CD4-positive, alpha-beta T cell treated with Interleukin-12 subunit alpha and Interleukin-12 subunit beta, for 1 hour (primary cell): ENCODE measurements at places on chromosomes 5 and 9.
A peak's percentile ranks its signal among the peaks of the same experiment; 100 is the strongest.

- no peak for DNase-seq
Observed at GRCh38 chr5:177433658-177434217, 7.3 kb downstream of the GRK6 start.

GRCh38 chr5:10254686-10255085 is 4.6 kb downstream of the CCT5 start:
- DNase-seq: no peak

GRCh38 chr9:15286161-15286821 is 20.7 kb downstream of the TTC39B start:
- no peak for DNase-seq

GRCh38 chr9:15287309-15287708 is 19.7 kb downstream of the TTC39B start:
- DNase-seq: no peak

- no peak for DNase-seq
Observed at GRCh38 chr9:100219347-100219746, 120.3 kb downstream of the INVS start.

- DNase-seq: no peak
Observed at GRCh38 chr9:21265421-21266189, 25.8 kb upstream of the IFNA14 start.

GRCh38 chr5:155562158-155562557 is 548.6 kb downstream of the KIF4B start:
- no peak for DNase-seq

- peak; percentile 36 for DNase-seq
Observed at GRCh38 chr9:107239474-107239873, 43.6 kb upstream of the RAD23B start.

GRCh38 chr5:146794326-146795029 is 84.1 kb downstream of the PPP2R2B start:
- no peak for DNase-seq

GRCh38 chr9:121452085-121452484 is 47.6 kb downstream of the GGTA1 start:
- no peak for DNase-seq

GRCh38 chr5:149598966-149599365 is 17.7 kb downstream of the ARHGEF37 start:
- no peak for DNase-seq

GRCh38 chr5:30505014-30505886 is 688.2 kb upstream of the CDH6 start:
- no peak for DNase-seq

GRCh38 chr9:14608540-14608939 is 84.7 kb downstream of the ZDHHC21 start:
- no peak for DNase-seq

DNA sequence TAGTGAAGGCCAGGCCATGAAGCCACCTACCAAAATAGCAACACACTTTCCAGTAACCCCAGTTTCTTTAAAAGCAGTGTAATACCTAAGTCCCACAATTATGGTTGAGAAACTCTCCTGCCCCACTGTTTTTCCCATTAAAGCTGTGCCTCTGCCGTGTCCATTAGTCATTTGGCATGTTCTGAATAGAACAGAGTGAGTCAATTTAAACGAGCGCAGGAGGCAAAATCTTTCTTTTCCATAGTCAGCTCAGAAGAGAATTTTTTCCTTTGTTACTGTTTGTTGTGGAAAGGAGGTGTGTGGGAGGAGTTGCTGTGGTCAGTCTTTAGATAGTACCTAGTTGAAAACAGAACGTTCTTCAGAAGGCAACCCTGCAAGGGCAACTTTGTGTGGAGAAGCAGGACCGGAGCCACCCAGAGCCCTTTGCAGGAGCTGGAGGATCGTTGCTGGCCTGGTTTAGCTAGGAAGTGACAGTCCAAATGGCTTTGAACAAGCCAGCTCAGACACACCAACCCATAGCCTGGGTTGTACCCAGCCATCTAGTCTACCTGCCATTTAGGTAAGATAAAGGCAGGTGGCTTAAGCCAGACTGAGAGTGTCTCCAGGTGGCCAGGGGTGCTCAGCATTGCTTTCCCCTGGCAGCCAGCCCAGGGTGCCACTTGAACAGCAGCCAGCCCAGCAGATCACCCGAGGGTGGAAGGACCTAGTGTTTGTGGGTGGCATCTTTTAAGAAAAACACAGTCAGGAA is 30.4 kb downstream of the GADD45G start:
- no peak for DNase-seq

- no peak for DNase-seq
Observed at GRCh38 chr5:109485030-109485429, 75.3 kb upstream of the PJA2 start.

DNA sequence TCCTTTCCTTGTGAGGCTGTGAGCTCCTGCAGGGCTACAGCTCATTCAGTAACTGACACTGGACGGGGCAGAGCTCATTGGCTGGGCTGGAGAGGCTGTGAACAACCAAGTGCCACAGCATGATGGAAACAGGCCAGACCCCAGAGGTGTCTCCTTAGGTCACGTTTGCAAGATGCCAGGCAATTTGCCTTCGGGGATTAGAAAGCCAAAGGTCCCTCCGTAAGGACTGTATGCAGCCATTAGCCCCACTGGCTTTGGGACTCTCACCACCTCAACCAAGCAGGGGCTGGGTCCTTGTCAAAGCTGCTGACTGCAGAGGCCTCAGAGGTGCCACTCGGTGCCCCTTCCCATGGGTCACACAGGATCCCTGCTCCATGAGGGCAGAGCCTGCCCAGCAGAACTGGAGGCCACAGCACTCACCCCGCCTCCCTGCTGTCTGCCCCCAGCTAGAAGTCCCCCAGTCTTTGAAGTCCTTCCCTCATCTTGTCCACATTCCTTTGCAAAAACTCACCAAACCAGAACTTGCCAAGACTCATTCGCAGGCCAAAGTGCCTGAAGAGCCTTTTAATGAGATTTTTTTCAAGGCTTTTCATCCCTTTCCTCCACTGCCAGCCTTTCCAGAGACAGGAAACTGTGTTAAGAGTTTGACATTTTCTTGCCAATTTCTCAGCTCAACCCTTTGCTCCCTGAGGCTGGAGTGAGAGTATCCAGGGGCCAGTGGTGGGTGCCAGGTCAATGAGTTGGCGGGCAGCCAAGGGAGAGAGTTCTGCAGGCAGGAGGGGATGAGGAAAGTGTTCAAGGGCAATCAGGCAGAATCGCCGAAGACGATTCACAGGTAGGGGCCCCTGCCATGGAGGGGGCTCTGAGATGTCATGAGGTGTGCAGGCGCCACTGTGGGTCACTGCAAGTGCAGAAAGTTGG is 39.7 kb upstream of the SLC25A51 start:
- no peak for DNase-seq

DNA sequence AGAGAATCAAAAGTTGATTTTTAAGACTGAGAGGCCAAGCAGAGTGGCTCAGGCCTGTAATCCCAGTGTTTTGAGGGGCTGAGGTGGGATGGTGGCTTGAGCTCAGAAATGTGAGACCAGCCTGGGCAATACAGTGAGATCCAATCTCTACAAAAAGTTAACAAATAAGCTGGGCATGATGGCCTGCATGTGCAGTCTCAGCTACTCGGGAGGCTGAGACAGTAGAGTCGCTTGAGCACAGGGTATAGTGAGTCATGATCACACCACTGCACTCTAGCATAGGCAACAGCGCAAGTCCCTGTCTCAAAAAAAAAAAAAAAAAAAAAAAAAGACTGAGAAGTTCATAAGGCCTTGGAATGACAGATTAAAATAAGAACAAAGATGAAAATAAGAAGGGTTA is 177.2 kb downstream of the TMEM232 start:
- DNase-seq: no peak

GRCh38 chr5:172453206-172453985 is 929 bp downstream of the SH3PXD2B start:
- no peak for DNase-seq

DNA sequence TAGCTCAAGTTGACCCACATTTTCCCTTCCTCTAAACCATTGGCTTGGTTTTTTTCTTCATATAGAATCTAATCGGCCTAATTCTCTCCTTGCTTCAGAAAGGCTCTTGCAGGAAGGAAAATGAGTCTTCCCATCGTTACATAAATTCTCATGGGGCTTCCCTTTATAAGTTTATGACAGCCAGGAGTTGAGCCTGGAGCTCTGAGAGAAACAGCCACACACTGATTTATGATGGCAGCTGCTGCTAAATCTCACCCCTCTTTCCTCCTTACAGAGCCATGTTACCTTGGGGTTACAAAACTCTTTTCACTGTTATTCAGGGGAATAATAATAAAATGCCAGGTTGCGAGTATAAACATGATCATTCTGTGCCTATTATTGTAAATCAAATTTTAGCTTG is 5.2 kb upstream of the RNF14 start:
- no peak for DNase-seq

GRCh38 chr5:179422908-179423481 is 77.7 kb upstream of the ADAMTS2 start:
- DNase-seq: no peak

DNA sequence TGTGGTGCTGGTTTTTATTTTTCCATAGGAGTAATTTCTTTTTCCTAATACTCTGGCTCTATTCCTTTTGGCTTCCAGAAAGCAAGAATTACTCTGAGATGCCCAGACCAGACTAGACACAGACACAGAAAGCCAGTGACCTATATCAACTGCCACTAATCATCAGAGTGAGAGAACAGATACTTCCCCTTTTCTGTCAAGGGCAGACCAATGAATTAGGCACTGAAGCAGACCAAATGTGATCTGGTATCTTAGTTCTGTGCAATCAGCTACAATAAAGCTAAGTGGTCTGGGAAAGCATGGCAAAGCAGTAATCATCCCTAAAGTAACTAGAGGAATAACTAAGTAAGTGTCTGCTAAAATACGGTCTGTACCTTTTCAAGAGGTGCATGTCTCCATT is 239.1 kb downstream of the ELAVL2 start:
- no peak for DNase-seq

DNA sequence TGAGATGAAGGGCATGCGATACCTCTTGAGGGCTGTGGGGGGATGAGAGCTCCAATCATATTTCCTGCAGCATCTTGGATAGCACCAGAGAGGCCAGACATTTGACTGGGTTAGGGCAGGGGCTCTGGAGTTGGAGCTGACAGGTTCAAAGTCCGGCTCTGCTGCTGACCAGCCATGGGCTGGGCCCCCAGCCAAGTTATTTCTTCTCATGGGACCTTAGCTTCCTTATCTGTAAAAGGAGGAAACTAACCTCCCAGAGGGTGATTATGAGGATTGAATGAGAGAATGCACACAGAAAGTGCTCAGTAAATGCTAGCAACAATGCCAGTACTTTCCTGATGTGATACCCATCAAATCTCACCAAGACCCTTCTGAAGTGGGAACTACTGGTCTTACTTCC is 65.2 kb upstream of the SLC25A51 start:
- no peak for DNase-seq

- DNase-seq: peak; percentile 69
Observed at GRCh38 chr5:14685757-14686156, 21.2 kb downstream of the OTULIN start.

- no peak for DNase-seq
Observed at GRCh38 chr9:25284365-25284764, 393.9 kb downstream of the TUSC1 start.

- no peak for DNase-seq
Observed at GRCh38 chr9:123485216-123485615, 129.2 kb downstream of the CRB2 start.

GRCh38 chr5:119274767-119275130 is 81.1 kb upstream of the TNFAIP8 start:
- DNase-seq: peak; percentile 65

- peak; percentile 23 for DNase-seq
Observed at GRCh38 chr5:55982957-55983381, 11.8 kb downstream of the IL6ST start.

- peak; percentile 68 for DNase-seq
Observed at GRCh38 chr5:112551419-112552032, 132.4 kb upstream of the EPB41L4A start.

DNA sequence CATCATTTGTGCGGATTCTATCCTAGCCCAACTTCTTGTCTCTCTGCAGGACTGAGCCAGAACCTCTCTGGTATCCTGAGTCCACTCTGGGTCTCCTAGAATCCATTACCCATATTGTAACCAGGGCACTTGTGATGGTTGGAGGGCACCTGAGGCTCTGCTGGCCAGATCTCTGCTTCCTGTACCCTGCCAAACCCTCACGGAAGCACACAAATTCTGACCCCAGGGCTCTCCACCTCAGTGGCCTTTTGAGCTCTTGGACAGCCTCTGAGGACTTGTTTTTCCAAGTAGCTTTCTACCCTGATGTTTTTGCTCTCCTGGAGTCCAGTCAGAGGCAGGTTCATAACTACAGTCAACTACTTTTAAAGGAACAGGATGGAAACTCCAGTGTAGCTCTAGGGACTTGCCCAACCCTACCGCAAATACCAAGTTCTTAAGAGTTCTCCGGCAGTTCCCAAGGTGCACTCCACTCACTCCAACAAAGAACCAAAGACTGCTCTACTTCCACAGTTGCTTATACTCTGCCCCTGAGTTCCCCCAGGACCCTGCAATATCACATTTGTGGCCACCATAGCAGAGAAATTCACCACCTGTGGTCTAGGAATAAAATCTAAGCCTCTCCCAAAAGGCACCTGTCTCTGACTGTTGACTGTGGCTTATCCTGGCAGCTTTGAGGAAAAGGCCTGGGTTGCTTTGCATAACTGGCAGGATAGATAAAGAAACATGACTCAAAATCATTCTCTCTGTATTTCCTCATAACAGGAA is 9.6 kb downstream of the PIP5K1B start:
- DNase-seq: no peak
